ENCODE measurements at places on chromosomes 13 and 19.

GRCh38 chr19:46718157-46718933 is 1.4 kb upstream of the PRKD2 start:
- peak; percentile 20 for DNase-seq

DNA sequence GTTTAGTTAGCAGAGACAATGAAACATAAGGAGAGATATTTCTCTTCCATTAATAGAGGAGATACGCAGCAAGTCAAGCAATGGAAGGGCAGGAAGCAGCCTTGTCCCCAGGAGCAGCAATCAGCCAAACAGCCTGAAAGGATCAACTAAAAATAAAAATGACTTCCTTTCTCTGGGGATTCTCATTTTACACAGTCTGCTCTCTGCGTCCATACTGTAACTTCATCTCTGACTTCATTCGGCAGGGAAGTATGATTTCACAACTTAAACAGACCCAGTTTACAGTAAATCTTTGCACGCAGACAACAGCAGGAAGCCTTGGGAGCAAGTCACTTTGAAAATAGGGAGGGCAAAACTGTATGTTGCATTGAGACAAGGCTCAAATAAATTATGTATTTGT is 826.7 kb downstream of the DIAPH3 start:
- no peak for DNase-seq

DNA sequence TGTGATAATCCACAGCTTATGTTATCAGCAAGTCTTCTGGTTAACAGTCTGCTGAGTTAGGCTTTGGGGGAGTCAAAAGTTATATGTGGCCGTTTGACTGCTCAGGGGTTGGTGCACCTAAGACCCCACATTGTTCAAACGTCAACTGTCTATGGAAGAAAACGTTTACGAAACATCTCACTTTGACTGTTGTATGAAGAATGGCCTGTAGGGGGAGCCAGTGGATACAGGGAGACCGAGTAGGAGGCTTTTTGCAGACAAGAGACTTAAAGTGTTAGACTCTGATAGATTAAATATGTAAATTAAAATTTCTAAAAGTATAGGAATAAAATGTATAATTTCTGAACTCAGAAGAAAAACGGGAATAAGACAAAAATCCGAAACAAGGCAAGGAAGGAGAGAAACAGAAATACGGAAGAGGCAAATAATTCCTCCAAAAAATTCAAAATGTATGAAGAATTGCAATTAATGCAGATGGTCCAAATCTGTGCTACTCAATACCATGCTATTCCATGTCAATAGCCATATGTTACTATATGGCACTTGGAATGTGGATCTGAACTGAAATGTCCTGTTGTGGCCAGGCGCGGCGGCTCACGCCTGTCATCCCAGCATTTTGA is 37.8 kb downstream of the TNFSF14 start:
- DNase-seq = peak; percentile 72

DNA sequence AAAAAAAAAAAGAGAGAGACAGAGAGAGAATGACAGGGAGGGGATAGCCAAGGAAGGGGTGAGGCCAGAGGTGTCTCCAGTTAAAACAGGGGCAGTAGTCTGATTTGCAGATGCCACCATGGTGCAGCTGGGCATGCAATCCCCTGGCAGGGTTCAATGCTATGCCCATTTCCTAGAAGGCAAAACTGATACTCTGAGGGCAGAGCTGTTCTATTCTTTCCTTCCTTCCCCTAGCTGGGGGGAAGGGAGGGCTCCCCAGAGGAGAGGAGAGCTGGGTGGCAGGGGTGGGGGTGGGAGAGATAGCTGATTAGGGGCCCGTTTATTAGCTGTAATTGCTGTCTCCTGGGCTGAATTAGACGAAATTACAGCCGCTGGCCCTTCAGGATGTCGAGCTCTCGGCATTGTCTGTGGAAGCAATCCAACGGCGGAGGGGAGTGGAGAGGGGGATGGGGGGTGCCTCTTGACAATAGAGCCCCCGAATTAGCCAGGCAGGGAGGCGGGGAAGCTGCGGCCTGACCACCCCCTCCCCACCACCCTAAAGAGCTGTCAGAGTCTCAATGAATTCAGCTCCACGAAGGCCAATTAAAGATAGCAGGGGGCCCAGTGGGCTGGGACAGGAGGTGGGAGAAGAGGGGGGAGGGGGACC is 14.4 kb upstream of the DPP9 start:
- no peak for DNase-seq

- no peak for DNase-seq
These were observed 577.3 kb downstream of the LMO7 start for GRCh38 chr13:76213423-76213904.

DNA sequence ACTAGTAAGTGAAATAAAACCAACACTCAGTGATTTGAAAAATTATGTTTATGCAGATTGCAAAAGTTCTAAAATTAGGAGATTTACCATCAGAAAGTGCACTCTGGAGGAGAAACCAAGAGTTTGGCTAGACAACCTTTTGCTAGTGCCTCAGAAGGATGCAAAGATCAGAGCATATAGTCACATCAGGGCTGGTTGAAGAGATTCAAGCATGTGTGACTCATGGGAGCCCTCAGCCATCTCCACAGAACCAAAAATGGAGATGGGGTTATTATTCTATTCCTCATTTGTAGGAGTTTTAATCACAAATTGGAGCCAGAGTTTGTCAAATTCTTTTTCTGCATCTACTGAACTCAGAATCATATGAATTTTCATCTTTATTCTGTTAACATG is 32.9 kb upstream of the OXGR1 start:
- DNase-seq = no peak

- no peak for DNase-seq
These were observed 8.7 kb downstream of the NCLN start for GRCh38 chr19:3194106-3195087.

GRCh38 chr19:44609219-44609618 is 4.1 kb upstream of the IGSF23 start:
- no peak for DNase-seq

- peak; percentile 55 for DNase-seq
These were observed 6.0 kb downstream of the KANK2 start for GRCh38 chr19:11191273-11191755.

- DNase-seq = no peak
These were observed 9.4 kb downstream of the LCP1 start for GRCh38 chr13:46172531-46172991.

- DNase-seq = no peak
These were observed 11.4 kb downstream of the SBK2 start for GRCh38 chr19:55525289-55526101.

- no peak for DNase-seq
These were observed 1183.3 kb downstream of the SLITRK1 start for GRCh38 chr13:82698941-82699340.

DNA sequence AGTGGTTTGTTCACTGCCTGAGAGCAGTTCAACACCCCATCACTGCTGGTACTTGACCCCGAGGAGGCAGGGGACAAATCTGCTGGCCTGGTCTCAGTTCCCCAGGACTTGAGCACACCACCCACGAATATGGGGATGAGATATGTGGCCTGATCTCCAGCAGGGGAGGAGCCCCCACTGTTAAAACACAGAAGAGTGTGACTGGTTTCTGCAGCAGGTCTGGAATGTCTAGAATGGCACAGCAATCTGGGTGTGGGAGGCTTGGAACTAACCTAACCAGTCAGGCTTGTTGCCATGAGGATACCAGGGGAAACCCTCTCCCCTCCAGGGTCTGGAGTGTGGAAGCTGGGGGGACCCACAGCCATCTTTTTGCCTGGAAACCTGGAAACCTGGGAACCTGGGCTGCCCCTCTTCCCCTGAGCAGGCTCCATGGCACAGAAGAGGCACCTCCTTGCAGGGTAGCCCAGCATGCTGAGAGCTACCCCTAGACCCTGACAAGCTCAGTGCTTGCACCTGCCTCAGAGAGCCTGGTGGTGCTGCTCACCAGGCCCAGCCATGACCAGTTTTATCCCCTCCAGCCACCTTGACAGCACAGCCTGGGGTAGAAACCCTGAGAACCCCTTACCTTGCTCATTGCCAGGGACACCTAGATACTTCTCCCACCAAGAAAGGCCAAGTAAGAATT is 273.8 kb downstream of the LIG4 start:
- DNase-seq = no peak

- no peak for DNase-seq
These were observed 6.3 kb downstream of the IL17D start for GRCh38 chr13:20709782-20710181.

- DNase-seq = no peak
These were observed 428.5 kb upstream of the NBEA start for GRCh38 chr13:34513526-34513925.

- peak; percentile 92 for DNase-seq
These were observed 67.4 kb downstream of the STK24 start for GRCh38 chr13:98509271-98510155.

DNA sequence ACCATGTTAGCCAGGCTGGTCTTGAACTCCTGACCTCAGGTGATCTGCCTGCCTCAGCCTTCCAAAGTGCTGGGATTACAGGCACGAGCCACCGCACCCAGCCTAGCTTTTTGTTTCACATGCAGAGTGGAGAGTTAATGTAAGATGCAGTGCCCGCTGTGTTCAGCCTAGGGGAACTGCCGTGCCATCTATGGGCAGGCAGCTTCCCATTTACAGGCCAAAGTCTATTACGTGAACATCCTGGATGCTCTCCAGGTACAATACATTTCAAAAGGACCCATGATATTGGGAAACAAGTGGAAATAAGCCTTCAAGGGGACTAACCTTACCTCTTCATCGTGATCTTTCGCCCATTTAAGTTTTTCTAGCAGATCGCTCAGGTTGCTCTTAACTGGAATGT is 10.1 kb downstream of the POGLUT2 start:
- no peak for DNase-seq

DNA sequence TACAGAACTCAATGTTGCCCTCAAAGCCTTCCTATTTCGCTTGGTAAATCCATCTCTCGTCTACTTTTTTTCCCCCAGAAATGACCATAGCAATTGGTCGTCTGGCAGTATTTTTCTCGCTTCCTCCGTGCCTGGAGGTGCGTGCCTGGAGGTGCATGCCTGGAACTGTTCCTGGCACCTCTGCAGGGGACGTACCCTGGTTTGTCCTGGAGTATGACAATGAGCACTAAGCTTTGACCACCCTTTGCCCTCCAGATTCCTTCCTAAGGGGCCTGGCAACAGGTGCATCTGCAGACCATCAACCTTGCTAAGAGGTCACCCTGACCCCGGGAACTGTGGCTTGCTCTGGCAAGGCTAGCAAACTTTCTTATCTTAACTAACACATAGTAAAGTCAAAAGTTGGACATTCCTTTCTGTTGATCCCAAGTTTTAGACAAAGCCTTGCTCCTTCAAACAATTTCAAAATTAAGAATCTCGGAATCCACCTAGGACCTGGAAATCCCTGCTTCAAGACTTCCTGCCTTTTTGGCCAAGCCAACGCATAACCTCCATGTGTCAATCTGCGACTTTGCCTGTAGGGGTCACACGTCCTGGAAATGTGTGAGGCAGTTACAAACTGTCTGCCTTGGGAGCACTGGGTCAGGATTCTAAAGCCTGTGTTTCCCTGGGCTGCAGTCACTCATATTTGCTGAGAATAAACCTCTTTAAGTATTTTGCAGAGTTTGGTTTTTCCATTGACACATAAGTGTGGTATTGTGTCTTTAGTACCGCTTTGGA is 28.8 kb upstream of the TUBGCP3 start:
- no peak for DNase-seq

DNA sequence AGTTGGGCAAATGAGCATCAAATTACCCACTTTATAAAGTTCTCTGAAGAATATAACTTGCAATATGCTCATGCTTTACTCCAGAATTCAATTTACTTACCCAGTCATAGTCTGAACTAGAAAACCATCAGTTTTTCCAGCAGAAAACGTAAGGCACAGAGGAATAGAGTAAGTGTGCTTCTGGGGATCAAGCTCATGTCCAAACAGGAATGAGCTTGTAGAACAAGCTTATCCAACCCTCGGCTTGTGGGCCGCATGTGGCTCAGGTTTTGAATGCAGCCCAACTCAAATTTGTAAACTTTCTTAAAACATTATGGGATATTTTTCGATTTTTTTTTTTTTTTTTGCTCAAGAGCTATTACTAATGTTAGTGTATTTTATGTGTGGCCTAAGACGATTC is 308.5 kb upstream of the KLF12 start:
- DNase-seq = no peak

- no peak for DNase-seq
These were observed 19.5 kb upstream of the IFT88 start for GRCh38 chr13:20547479-20547908.

DNA sequence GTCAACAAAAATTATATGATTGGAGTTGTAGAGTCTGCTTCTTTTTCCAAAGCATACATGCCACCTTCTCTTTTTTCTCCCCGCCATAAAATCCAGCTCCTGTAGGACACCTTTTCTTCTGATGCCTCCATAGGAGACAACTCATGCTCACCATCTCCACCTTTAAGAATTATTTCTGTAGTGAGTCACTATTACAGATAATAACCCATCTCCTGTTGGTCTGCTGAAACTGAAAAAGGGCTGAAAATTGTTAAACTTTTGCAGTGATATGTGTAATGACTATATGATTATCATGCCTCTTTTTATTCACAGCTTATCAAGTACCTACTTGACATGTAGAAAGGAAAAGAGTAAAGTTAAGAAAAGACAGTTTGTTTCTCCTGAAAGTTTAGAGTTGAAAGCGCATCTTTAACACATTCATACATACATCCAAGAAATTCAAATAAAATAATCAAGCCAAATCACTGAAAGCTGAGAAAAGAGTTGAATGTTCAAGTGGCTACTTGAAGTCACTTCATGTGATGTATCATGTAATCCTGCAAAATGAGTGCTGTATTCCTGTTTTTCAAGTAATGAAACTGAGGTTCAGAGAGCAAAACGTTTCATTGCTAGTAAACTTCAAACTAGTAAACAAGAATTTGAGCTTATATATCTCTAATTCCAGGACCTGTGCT is 35.5 kb upstream of the LPAR6 start:
- DNase-seq = no peak

DNA sequence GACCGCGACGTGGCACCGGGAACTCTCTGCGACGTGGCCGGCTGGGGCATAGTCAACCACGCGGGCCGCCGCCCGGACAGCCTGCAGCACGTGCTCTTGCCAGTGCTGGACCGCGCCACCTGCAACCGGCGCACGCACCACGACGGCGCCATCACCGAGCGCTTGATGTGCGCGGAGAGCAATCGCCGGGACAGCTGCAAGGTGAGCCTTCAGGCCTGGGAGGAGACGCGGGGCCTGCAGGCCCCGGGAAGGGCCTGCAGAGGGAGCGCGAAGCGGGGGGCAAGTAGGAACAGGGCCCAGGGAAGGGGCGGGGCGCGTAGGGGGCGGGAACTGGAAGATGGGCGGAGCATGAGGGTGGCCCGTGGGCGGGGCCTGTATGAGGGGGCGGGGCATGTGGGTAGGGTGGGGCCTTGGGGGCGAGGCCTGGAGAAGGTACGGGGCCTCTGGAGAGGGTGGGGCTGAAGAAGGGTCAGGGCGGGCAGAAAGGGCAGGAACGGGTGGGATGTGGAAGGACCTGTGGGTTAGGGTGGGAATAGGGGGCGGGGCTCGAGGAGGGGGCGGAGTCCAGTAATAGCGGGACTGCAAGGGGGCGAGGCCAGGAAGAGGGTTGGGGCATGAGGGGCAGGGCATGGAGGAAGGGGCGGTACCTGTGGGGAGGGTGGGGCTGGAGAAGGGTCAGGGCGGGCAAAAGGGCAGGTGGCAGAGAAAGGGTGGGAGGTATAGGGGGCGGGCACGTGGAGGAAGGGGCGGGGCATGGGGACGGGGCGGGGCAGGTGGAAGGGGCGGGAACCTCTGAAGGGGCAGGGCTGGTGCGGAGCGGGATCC is 2.5 kb downstream of the CFD start:
- no peak for DNase-seq

Measured in SW 1271 (cell line).